PC-3 (cell line): ENCODE measurements at places on chromosomes 16 and 17. TPM values are rescaled to one million over a fixed set of nuclear protein-coding genes. Genes with fewer than 3 reads are reported as not detected.

The PTGES3L gene
- 0.52 and 0.55 TPM in 2 replicates for total RNA-seq

The GP2 gene
- total RNA-seq, result not detected in 2 replicates

The IL34 gene
- not detected in 2 replicates for total RNA-seq

The KCNH6 gene
- total RNA-seq, result not detected in 2 replicates

The ARL5C gene
- 0.58 TPM in 1 of 2 replicates, not detected in the other for total RNA-seq

GRCh38 chr16:4212934-4213296 is 29.0 kb downstream of the SRL start:
- H3K27ac ChIP-seq, result no peak overlapping the region
- H3K27me3 ChIP-seq, result no peaks in the 10 kb centered on the region
- H3K4me1 ChIP-seq, result peaks cover 10% of the 10 kb centered on the region
- no peak for DNase-seq

DNA sequence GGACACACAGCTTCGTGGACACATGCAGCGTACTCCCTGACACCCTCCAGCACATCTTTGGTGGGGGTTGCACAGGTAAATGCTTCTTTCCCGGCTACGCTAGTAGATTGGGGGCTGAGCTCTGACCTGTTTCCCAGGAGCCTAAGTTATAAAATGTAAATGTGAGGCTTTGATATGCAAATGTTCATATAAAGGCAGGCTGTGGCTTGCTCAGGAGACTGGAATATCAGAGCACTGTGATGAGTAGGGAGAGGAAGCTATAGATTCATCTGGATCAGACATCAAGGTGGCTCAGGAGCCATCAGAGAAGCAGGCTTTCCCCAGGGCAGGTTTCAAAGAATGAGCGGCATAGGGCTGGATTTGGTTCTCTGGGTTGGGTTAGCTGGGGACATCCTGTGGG is 3.4 kb upstream of the ETV4 start:
- no peak overlapping the region for H3K4me3 ChIP-seq
- no peaks in the 10 kb centered on the region for H3K36me3 ChIP-seq
- no peak for DNase-seq
- H3K27ac ChIP-seq, result no peak overlapping the region
- H3K27me3 ChIP-seq, result no peaks in the 10 kb centered on the region
- peaks cover 17% of the 10 kb centered on the region for H3K4me1 ChIP-seq

DNA sequence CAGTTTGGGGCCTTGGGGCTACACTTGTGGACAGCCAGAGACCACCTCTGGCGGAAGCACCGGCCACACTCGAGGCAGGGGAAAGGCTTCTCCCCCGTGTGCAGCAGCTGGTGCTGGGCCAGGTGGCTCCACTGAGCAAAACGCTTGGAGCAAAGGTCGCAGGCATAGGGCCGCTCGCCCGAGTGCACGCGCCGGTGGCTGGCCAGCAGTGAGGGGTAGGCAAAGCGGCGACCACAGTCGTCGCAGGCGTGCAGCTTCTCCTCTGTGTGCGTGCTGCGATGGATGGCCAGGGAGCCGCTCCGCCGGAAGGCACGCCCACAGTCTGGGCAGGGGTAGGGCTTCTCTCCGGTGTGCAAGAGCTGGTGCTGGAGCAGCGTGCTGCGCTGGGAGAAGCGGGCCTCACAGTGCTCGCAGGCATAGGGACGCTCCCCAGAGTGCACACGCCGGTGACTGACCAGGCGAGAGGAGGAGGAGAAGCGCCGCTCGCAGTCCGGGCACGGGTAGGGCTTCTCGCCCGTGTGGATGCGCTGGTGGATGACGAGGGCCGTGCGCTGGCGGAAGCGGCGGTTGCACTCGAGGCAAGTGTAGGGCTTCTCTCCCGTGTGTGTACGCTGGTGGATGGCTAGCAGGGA is 5.8 kb downstream of the ZNF689 start:
- no peak for DNase-seq
- no peak overlapping the region for H3K27ac ChIP-seq
- no peaks in the 10 kb centered on the region for H3K27me3 ChIP-seq

DNA sequence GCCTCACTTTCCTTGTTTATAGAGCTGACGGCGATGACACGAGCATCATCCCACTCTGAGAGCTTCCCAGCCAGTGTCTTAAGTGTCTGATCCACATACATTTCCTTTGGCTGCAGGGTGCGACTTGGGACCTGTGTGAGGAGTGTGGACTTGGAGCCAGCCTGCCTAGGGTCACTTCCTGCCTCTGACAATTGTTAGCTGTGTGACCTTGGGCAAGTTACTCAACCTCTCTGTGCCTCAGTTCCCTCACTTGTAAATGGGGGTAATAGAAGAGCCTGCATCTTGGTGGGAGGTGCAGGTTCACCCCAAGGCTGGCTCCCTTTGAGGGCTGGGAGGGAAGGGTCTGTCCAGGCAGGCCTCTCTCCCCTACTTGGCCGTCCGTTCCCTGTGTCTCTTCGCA is 27.4 kb upstream of the GSE1 start:
- H3K4me1 ChIP-seq, result no peaks in the 10 kb centered on the region
- DNase-seq, result no peak

GRCh38 chr17:4499431-4500190 is 930 bp downstream of the SPNS2 start:
- H3K4me3 ChIP-seq, result peak overlapping the region; percentile 57
- H3K27me3 ChIP-seq, result peaks cover 12% of the 10 kb centered on the region; the same call in 1 of the 2 replicates
- no peak overlapping the region for H3K27ac ChIP-seq
- DNase-seq, result no peak

GRCh38 chr17:75645501-75645888 is 12.3 kb downstream of the SMIM5 start:
- H3K4me1 ChIP-seq, result peaks cover 45% of the 10 kb centered on the region
- H3K4me3 ChIP-seq, result peak overlapping the region; percentile 6; the same call in 1 of the 2 replicates
- peak; percentile 99 for DNase-seq
- 0 out of 2 replicates have a peak, but pooled peaks cover 4% of the 10 kb centered on the region for H3K36me3 ChIP-seq
- no peaks in the 10 kb centered on the region for H3K27me3 ChIP-seq
- peak overlapping the region; percentile 94 for H3K27ac ChIP-seq

GRCh38 chr17:78051186-78051972 is 77.2 kb downstream of the TMC6 start:
- no peak for DNase-seq
- no peak overlapping the region for H3K27ac ChIP-seq
- H3K36me3 ChIP-seq, result no peaks in the 10 kb centered on the region
- H3K27me3 ChIP-seq, result no peaks in the 10 kb centered on the region
- H3K4me3 ChIP-seq, result no peak overlapping the region

DNA sequence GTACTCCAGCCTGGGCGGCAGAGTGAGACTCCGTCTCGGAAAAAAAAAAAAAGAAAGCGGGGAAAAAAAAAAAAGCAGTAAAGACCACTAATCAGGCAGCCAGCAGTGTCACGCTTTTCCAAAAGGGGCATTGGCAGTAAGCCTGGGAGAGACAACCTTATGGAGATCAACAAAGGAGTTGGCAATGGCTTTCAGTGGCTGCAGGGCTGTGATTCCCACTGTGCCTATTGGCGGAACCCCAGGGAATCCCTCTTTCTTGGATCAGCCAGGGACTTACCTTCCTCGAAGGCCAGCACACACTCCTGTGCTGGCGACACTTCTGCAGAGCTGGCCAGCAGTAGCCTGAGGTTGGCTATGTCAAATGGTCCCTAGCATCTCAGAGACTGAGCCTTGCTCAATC is 43.2 kb upstream of the ZFHX3 start:
- H3K27ac ChIP-seq, result no peak overlapping the region
- no peak for DNase-seq
- H3K4me3 ChIP-seq, result no peak overlapping the region
- no peaks in the 10 kb centered on the region for H3K36me3 ChIP-seq

GRCh38 chr16:57091975-57092785 is at the start of gene CPNE2:
TSS of gene CPNE2 (plus strand) at chr16:57092583. CDS start at chr16:57110743, 18,160 bp downstream.
- no peaks in the 10 kb centered on the region for H3K27me3 ChIP-seq
- no peaks in the 10 kb centered on the region for H3K36me3 ChIP-seq
- peaks cover 6% of the 10 kb centered on the region for H3K4me1 ChIP-seq
- peak; percentile 29 for DNase-seq

DNA sequence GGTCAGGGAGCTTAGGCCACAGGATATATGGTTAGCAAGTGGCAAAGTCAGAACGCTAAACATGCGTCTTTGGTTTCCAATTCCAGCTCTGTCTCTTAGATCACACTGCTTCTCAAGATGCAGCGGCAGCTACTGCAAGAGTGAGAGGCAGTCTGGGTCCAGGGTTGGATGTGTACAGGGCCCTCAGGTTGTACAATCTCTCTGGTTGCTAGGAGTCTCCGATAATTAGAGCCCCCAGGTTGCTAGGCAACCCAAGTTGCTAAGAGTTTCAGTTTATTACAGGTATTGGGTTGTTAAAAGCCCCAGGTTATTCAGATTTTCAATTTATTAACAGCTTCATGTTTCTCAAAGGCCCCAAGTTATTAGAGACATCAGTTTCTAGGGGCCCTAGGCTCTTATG is 15.5 kb upstream of the SPACA3 start:
- no peaks in the 10 kb centered on the region for H3K27me3 ChIP-seq
- H3K27ac ChIP-seq, result no peak overlapping the region
- H3K36me3 ChIP-seq, result no peaks in the 10 kb centered on the region
- no peaks in the 10 kb centered on the region for H3K4me1 ChIP-seq
- DNase-seq, result no peak
- no peak overlapping the region for H3K4me3 ChIP-seq

- no peaks in the 10 kb centered on the region for H3K27me3 ChIP-seq
- H3K4me3 ChIP-seq, result no peak overlapping the region
- DNase-seq, result peak; percentile 33
- no peaks in the 10 kb centered on the region for H3K36me3 ChIP-seq
- no peak overlapping the region for H3K27ac ChIP-seq
- H3K4me1 ChIP-seq, result 0 out of 2 replicates have a peak, but pooled peaks cover 8% of the 10 kb centered on the region
Observed at GRCh38 chr16:55530316-55530856, 21.5 kb downstream of the LPCAT2 start.

- no peaks in the 10 kb centered on the region for H3K27me3 ChIP-seq
- H3K36me3 ChIP-seq, result 0 out of 2 replicates have a peak, but pooled peaks cover 5% of the 10 kb centered on the region
- DNase-seq, result no peak
- no peak overlapping the region for H3K27ac ChIP-seq
- H3K4me1 ChIP-seq, result peaks cover 12% of the 10 kb centered on the region
- no peak overlapping the region for H3K4me3 ChIP-seq
Observed at GRCh38 chr17:73071066-73071999, 21.2 kb downstream of the SLC39A11 start.

DNA sequence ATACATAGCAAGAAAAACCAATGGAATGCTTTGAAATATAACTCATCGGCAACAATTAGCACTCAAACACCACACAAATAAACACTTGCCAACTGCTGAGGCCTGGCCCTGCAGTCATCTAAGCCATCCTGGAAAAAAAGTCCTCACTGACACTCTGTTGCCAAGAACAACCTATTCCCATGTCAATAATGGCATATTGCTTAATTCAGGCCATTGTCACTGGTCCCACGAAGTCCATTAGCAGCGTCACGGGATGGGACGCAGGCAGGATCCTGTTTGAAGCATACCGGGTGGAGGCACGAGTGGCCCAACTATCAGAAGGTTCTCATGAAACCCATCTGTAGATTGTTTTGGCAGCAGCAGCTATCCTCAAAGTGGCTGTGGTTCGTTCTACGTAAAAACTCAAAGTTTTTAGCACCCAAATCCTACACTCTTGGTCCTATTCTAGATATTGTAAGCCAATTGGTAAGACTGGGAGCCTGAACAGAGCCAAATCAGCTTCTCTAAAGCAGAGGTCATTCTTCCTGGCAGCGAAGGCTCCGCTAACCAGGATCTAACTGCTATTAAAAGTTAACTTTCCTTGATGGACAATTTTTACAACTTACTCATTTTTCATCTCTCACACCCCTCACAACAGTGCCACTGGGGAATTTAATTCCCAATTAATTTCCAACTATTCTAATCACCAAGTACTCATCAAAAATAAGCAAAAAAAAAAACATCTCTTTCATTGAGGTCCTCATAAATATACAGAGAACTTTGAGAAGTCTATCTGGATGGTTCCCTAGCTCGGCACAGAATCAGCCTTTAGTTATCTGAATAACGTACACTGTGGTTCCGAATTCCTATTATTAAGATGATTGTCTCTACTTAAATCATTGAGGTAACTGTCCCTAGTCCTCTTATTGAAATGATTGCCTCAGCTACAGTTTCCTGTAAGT is 91.5 kb downstream of the ZFHX3 start:
- DNase-seq, result no peak
- peaks cover 6% of the 10 kb centered on the region; the same call in 1 of the 2 replicates for H3K36me3 ChIP-seq
- H3K4me1 ChIP-seq, result no peaks in the 10 kb centered on the region
- H3K27me3 ChIP-seq, result no peaks in the 10 kb centered on the region

- H3K27me3 ChIP-seq, result no peaks in the 10 kb centered on the region
- DNase-seq, result no peak
- no peak overlapping the region for H3K27ac ChIP-seq
- no peaks in the 10 kb centered on the region for H3K36me3 ChIP-seq
Observed at GRCh38 chr16:2284797-2285576, 17.1 kb upstream of the RNPS1 start.

GRCh38 chr16:54203851-54204505 is 82.6 kb downstream of the IRX3 start:
- H3K27ac ChIP-seq, result no peak overlapping the region
- no peak for DNase-seq
- no peaks in the 10 kb centered on the region for H3K36me3 ChIP-seq
- peaks cover 17% of the 10 kb centered on the region for H3K27me3 ChIP-seq

DNA sequence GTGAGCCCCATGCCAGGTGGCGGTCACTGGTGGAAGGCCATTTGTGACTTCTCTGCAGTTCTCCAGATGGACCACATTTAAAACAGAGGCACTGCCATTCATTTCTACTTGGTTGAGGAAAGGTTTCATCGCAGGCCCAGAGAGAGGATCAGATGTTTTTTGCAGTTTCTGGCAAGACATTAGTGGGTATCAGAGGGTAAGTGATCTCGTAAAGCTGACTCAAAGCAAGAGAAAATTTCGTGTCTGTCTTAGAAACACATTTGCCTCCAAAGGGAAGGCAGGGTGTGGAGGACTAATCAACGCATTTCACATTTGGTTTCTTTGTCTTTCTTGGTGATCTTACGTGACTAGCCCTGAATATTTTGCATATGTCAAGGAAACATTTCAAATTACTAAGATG is 81.8 kb downstream of the PRKCB start:
- H3K27ac ChIP-seq, result no peak overlapping the region
- H3K4me1 ChIP-seq, result no peaks in the 10 kb centered on the region
- no peak overlapping the region for H3K4me3 ChIP-seq

- peaks cover 6% of the 10 kb centered on the region; the same call in 1 of the 2 replicates for H3K27me3 ChIP-seq
- no peaks in the 10 kb centered on the region for H3K4me1 ChIP-seq
- DNase-seq, result peak; percentile 8
- no peak overlapping the region for H3K4me3 ChIP-seq
- H3K27ac ChIP-seq, result no peak overlapping the region
Observed at GRCh38 chr16:50530277-50531236, 17.6 kb upstream of the NKD1 start.

DNA sequence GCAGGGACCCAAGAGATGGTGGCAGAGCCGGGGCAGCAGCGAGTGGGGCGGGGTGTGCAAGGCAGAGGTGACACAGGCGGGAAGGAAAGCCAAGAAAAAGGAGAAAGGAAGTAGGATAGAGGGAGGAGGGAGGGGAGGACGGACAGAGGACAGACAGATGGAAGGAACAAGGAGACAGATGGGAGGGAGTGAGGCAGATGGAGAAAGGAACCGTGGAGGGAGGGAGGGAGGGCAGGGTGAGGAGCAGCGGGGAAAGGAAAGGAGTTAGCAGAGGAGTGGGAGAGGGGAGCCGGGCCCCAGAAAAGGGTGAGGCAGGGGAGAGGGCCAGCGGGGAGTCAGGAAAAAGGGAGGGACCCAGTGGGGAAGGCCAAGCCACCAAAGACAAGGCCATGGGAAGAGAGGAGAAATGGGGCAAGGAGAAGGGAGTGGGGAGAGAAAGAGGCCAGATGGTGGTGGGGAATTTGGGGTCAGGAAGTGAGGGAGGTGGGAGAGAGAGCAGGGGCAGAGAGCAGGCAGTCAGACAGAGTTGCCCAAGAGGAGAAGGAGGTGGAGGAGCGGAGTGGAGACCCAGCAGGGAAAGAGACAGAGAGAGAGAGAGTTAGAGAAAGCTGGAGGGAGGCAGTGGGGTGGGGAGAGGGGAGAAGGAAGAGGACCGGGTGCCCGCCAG is 13.2 kb upstream of the ASGR1 start:
- H3K27me3 ChIP-seq, result no peaks in the 10 kb centered on the region
- no peak for DNase-seq
- no peaks in the 10 kb centered on the region for H3K36me3 ChIP-seq
- no peak overlapping the region for H3K4me3 ChIP-seq
- no peaks in the 10 kb centered on the region for H3K4me1 ChIP-seq
- no peak overlapping the region for H3K27ac ChIP-seq
